ENCODE measurements at places on chromosomes 7 and 10.

GRCh38 chr7:2244404-2244995 lies 2.5 kb downstream of the NUDT1 start:
- no peak for DNase-seq

DNA sequence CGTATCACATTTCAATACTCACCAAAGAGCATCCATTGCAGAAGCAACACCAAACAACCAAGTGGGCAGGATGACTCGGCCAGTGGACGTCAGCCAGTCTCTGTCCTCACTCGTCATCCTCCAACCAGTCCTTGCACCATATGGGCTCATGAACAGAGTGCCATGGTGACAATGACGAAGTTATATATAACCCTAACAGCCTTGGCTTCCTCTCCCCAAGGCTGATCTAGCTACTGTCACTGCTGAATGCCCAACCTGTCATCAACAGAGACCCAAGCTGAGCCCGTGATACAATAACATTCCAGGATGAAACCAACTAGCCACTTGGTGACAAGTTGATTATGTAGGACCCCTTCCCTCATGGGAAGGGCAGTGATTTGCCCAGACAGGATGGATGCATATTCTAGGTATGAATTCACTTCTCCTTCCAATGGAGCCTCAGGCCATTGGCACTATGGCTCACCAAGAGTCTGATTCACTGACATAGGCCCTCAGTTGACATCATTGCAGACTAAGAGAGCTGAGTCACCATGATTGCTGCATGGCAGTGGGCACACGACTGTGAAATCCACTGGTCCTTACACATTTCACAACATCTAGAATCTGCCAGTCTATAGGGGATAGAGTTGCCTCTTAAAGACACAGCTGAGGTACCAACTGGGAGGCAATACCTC lies 26.3 kb upstream of the PPIF start:
- no peak for DNase-seq

DNA sequence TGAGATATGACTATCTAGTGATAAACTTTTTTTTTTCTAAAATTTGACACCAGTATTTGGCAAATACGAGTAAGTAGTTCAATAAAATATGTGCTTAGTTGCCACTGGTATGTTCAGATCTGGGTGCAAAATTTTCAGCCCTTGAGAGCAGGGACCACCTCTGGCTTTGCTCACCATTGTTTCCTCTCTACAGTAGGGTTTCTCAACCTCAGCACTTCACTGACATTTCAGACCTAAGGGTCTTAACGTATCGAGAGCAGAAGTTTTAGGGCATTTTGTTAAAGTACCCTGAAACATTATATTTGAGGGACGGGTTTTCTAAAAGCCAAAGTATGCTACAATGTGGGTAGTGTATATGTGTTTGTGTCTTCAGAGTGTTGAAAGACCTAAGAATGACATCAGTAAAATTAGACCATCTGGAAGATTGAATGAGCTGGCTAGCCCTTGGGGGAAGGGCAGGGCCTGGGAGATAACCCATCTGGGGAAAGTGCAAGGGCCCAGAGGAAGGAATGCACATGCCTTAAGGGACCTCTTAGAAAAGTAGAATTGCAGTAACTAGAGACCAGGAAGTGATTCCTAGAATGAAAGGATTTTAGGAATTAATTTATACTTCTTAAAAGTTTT lies 11.8 kb downstream of the BZW2 start:
- DNase-seq: no peak

DNA sequence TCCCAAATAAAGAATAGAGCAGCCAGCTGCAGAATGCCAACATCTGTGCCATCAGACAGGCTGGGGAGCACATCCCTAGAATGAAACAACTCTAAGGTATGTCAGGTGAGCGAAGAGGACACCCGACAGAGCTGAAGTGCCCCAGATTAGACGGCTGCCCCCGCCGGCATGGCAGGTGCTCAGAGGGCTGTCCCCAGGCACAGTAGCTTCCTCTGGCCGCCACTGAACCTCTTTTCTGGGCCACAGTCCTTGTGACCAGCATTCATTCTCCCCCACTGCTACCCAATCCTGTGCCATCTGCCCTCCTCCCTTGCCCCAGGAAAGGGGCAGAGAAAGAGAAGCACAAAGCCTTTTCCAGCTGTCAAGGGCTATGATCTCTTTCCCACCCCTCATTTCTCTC lies 41.7 kb downstream of the RGS10 start:
- no peak for DNase-seq

GRCh38 chr10:133040198-133040597 lies 47.5 kb upstream of the ADGRA1 start:
- no peak for DNase-seq
